ENCODE measurements at places on chromosomes 12 and 14.
A peak's percentile ranks its signal among the peaks of the same experiment; 100 is the strongest.

- peak; percentile 34 for DNase-seq
Observed at GRCh38 chr12:3962631-3963483, 89.7 kb upstream of the PARP11 start.

GRCh38 chr14:56494167-56494566 is 85.4 kb upstream of the TMEM260 start:
- no peak for DNase-seq

DNA sequence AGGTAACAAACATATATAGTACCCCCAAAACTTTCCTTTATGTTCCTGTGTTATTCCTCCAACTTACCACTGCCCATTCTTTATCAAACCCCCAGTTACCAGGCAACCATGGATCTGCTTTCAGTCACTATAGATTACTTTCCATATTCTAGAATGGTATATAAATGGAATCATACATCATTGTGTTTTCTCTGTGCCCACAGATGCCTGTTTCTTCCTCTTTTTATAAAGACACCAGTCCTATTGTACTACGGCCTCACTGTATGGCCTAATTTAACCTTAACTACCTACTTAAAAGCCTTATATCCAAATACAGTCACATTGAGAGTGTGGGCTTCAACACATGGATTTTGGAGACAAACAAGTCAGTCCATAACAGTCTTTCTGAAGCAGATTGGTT is 2.6 kb downstream of the TAS2R14 start:
- DNase-seq: no peak

GRCh38 chr12:19689801-19690472 is 250.6 kb downstream of the AEBP2 start:
- no peak for DNase-seq

DNA sequence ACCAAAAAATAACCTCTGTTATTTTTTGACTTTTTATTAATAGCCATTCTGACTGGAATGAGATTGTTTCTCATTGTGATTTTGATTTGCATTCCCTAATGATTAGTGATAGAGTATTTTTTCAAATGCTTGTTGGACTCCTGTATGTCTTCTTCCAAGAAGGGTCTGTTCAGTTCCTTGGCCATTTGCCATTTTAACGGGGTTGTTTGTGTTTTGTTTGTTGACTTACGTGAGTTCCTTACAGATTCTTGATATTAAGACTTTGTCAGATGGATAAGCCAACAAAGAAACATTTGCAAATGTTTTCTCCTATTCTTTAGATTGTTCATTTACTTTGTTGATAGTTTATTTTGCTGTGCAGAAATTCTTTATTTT is 651.6 kb upstream of the LRFN5 start:
- no peak for DNase-seq

GRCh38 chr12:12327802-12328201 is 22.2 kb downstream of the MANSC1 start:
- DNase-seq: no peak

- no peak for DNase-seq
Observed at GRCh38 chr14:58716706-58717105, 78.9 kb downstream of the DACT1 start.

- DNase-seq: no peak
Observed at GRCh38 chr14:86961106-86961716, 1031.8 kb downstream of the GALC start.

DNA sequence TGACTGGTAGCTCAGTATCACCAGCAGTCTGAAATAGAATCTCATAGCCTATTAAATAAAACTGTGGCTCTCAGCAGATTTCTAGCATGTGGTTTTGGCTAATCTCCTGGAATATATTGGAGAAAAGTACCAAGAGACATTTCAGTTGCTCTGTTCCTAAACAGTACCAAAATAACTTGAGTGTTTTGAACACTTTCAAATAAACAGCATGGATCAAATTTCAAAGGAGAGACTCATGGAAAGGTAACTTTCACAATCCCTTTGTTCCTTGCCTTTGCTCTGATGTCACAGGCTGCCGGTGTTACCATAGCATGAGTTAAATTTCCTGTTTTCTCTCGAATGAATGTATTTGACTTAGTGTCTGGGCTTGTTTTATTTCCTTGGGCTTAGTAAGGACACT is 3.4 kb downstream of the ARG2 start:
- no peak for DNase-seq

GRCh38 chr14:74008843-74009499 is 10.1 kb downstream of the ENTPD5 start:
- DNase-seq: no peak

DNA sequence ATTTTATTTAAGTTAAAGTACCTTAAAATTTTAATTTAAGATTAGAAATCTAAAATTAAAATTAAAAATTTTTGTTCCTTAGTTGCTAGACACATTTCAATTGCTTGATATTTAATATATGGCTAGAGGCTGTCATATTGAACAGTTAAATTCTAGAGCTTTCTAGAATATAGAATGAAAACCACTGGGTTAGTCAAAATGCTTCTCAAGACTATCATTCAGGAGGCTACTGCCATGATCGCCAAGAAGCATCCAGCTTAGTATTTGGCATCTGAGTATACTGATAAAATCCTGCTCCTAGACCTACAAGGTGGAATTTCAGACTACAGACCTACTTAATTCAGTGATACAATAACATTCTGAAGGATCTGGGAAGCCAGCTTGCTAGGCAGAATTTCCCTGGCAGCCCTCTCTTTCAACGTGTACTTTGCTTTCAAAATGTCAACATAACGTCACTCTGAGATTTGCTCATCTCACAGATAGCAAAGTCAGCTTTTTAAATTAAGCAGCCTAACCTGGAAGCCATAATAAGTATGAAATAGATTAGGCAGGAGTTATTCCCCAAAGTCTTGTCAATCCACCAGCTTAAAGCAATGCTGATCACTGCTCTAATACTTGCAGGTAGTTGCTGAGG is 525.8 kb downstream of the FSCB start:
- DNase-seq: no peak

- no peak for DNase-seq
Observed at GRCh38 chr14:59435987-59436386, 29.2 kb downstream of the GPR135 start.

GRCh38 chr12:104258476-104259067 is 43.0 kb downstream of the TXNRD1 start:
- DNase-seq: no peak

- DNase-seq: no peak
Observed at GRCh38 chr12:67582238-67582834, 66.2 kb upstream of the DYRK2 start.

DNA sequence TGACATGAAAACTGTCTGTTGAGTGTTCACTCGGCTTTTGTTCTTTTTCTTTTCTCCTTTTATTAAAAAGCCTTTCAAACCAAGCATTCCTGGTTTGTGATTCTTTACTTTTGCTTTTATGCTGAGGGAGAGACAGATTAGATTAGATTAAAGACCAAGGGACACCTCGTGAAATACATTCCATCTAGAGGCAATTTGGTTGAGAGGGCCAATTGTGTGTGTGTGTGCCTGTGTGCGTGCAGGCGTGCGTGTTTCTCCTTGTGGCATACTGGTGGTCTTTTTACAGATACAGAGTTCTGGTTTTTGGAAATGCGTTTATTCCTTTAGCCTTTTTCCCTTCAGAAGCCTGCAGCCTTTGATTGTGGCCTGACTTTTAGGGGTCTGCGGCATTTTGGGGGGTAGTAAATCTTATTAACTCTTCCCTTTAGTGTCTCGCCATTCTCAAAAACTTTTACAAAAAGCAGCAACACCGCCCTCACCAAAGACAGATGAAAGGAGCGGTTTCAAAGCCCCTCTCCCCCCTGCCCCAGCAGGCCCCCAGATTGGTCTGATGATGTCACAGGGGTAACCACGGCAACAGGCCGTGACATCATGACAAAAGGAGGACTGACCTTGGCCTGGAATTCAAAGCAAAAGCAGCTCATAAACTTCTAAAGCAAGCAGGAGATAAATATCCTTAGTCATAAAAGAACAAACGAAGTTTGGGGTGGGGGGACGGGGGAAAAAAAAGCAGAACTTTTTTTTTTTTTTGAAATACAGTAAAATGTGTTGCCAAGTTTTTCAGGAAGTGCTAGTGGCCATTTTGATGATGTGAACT is 84.1 kb upstream of the TBX3 start:
- DNase-seq: no peak

GRCh38 chr14:87767567-87767901 is 225.4 kb downstream of the GALC start:
- DNase-seq: no peak

GRCh38 chr12:115571027-115571426 is 706.5 kb downstream of the MED13L start:
- no peak for DNase-seq

GRCh38 chr14:91399868-91400640 is 17.6 kb downstream of the CCDC88C start:
- DNase-seq: no peak

GRCh38 chr12:42213023-42213422 is 25.0 kb downstream of the YAF2 start:
- DNase-seq: no peak

DNA sequence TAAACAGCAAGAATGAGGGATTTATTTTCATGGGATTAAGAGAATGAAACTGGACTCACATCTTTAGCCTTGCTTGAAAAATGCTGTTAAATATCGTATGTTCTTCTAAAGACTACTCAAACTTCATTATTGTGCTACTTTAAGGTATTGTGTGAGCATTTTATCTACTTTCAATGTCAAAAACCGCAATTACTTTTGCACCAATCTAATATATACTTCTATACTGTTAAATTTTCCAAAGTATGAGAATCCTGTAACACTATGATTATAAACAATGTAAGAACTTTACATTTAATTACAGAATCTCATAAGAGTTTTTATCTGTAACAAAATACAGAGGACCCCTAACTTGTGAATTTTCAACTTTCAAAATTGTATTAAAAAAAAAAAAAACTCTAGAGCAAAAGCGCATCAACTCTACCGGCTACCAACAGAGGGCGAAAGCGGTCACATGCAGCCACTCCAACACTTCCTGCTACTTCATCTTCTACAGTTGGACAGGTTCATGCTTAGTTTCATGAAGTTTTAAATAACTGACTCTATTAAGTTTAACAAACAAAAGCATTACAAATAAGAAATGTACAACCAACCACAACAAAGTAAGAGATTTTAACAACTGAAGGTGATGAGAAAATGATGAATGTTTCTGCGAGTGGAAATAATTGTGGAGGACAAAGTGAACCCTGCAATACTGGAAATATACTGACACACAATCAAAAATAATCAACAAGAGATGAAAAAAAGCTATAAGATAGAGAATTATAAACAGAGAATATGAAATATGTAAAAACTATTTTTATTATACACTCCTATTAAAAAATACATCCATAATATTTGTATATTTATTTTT is 210.9 kb downstream of the MED13L start:
- DNase-seq: peak; percentile 42

DNA sequence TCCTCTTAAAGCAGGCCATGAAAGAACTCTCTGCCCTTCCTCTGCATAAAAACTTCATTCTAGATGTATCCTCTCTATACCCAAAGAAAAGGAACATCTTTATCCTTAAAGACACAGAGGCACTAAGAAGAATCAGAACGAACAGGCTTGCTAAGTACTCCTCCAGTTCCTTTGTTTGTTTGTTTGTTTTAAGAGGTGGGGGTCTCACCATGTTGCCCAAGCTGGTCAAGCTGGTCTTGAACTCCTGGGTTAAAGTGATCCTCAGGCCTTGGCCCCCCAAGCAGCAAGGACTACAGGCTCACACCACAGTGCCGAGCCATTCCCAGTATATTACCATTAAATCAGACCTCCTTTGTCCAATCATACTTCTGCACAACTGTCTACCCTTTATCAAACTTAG is 14.0 kb downstream of the GDF3 start:
- DNase-seq: no peak

- DNase-seq: no peak
Observed at GRCh38 chr14:65805113-65805473, 392.6 kb downstream of the FUT8 start.

All from activated CD4-positive, CD25-positive, alpha-beta regulatory T cell treated with anti-CD3 and anti-CD28 coated beads, Interleukin-2, amount 50 U/mL, for 72 hours (primary cell).